Suprapubic skin (tissue), 4 donors: ENCODE measurements at places on chromosomes 4 and X.

DNA sequence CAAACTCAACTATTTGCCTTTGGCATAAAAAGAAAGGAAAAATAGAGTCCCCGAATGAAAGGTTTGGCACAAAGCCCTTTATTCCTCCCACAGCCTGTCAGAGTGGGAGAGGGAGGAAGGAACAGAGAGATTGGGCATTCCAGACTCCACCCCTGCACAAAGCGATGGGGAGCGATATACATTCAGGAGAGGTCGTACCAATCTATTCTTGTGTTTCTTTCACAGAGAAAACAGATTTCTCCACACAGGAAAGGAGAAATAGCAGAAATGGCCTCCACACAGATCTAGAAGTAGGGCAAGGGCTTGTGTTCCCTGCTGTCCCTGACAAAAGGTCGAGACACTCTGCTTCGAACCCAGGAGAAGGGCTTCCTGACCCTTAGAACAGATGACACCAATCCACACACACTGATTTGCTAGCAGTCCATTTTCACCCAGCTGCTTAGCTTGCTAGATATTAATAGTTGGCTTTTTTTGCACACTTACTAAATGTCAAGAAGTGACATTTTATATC lies 197.4 kb downstream of the MAML3 start:
- no peak overlapping the region for H3K4me3 ChIP-seq
- H3K4me1 ChIP-seq: peaks cover 21% of the 10 kb centered on the region
- no peak overlapping the region for H3K27ac ChIP-seq
- no peak for DNase-seq

DNA sequence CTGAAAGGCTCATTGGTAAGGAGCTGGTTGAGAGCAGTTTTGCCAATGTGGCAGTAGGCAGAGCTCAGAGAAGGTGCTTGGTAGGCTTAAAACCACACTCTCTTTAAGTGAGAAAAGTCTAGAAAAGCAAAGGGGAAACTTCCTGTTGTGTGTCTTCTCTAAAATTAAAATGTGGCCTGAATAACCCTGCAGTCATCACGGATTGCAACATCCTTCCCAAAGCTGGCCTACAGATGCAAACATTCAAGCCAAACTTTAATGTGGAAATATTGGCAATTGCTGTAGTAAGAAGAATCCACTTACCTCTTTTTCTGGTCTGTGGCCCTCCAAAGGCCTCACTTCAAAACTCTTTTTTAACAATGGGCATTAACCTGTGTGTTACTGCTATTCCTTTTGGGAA lies 348.5 kb downstream of the OPHN1 start:
- no peak overlapping the region for H3K27ac ChIP-seq
- H3K36me3 ChIP-seq: no peaks in the 10 kb centered on the region
- H3K4me3 ChIP-seq: no peak overlapping the region
- no peaks in the 10 kb centered on the region for H3K27me3 ChIP-seq

DNA sequence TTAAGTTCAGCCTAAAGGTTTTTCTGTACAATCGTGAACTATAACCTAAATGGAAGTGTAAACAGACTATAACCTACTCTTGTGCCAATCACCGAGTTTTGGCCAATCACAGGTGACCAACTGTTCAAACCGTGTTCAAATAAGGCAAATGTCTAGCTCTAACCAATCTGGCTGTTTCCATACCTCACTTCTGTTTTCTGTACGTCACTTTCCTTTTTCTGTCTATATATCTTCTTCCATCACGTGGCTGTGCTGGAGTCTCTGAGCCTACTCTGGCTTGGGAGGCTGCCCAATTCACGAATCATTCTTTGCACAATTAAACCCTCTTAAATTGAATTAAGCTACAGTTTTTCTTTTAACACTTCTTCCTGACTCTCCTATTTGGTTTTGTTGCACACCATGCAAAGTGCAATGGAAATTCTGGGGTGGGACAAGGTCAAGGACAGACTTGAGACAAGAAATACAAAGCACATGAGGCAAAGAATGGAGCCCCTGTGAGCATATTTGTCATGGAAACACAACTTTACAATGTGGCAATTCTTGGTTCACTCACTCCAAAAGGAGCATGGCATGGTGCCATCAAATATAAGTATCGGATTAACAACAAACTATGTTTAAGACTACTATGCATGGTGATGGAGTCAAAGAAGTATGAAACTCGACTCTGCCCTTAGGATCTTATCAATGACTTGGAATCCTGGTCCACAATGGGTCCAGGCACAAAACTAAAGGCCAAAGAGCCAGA lies 115.7 kb upstream of the FAM9B start:
- no peaks in the 10 kb centered on the region for H3K27me3 ChIP-seq
- no peak for DNase-seq
- H3K4me3 ChIP-seq: no peak overlapping the region

- no peak for DNase-seq
- no peak overlapping the region for H3K4me3 ChIP-seq
- H3K27ac ChIP-seq: no peak overlapping the region
- H3K4me1 ChIP-seq: no peaks in the 10 kb centered on the region
Measured at GRCh38 chrX:77820091-77820727, 34.2 kb upstream of the ATRX start.

DNA sequence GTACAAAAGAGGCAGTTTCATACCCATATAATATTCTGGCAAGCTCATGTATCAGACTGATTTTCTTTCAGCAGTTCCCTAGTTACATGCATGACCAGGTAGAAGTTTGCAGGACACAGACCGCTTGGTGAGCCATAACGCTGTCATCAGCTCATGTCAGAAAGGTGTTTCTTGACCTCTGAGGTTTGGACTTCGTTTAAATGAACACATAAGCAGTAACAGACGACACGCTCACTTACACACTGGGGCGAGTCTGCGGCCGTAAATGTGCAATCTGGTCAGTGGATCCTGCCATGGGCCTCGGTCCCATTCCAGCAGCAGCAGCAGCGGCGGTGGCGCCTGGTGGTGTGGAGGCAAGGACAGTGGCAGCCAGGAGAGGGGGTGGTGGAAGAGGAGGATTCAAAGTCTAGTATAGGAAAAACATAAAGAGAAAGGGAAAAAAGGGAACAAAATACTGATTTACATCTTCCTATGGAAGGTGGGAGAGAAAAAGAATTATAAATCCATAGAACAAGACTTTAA lies 111.9 kb upstream of the CBR4 start:
- no peaks in the 10 kb centered on the region for H3K4me1 ChIP-seq
- no peak for DNase-seq
- no peak overlapping the region for H3K27ac ChIP-seq
- no peak overlapping the region for H3K4me3 ChIP-seq

DNA sequence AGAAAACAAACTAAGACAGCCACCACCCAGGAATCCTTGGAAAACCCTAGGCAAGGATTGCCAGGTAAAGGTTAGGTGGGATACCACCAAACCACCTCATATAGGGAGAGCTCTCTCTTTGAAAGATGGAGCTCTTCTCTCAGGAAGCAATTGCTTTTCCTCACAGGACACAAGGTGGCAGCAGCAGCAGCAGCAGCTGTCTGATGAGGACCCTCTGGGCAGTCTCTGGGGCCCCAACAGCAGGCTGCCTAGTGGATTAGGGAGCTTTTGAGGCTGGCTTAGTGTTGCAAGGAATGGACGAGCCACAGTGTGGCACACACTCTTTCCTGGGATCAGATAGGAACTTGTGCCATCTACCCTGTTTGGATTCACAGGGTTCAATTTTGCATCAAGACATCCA lies 41.4 kb upstream of the CHRDL1 start:
- H3K27me3 ChIP-seq: no peaks in the 10 kb centered on the region
- no peaks in the 10 kb centered on the region for H3K36me3 ChIP-seq
- H3K27ac ChIP-seq: no peak overlapping the region

DNA sequence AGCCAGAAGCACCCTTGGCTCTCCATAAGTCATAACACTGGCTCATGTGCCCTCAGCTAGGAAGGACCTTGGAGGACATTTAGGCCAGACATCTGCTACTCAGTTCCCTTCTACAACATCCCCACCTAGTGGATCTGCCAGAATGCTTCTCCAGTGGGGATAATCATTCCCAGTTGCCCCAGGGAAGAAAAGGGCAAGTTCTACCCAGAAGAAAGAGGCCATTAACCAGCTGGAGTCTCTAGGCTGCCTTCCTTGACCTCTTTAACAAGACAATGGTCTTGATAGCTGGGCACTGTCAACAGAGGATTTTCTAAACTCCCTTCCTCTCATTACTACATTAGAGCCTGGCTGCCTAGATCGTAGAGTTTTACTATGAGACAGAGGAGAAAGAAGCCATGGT lies 42.0 kb downstream of the LGI2 start:
- H3K4me3 ChIP-seq: no peak overlapping the region
- H3K4me1 ChIP-seq: no peaks in the 10 kb centered on the region
- H3K36me3 ChIP-seq: no peaks in the 10 kb centered on the region
- no peak for DNase-seq
- no peak overlapping the region for H3K27ac ChIP-seq

DNA sequence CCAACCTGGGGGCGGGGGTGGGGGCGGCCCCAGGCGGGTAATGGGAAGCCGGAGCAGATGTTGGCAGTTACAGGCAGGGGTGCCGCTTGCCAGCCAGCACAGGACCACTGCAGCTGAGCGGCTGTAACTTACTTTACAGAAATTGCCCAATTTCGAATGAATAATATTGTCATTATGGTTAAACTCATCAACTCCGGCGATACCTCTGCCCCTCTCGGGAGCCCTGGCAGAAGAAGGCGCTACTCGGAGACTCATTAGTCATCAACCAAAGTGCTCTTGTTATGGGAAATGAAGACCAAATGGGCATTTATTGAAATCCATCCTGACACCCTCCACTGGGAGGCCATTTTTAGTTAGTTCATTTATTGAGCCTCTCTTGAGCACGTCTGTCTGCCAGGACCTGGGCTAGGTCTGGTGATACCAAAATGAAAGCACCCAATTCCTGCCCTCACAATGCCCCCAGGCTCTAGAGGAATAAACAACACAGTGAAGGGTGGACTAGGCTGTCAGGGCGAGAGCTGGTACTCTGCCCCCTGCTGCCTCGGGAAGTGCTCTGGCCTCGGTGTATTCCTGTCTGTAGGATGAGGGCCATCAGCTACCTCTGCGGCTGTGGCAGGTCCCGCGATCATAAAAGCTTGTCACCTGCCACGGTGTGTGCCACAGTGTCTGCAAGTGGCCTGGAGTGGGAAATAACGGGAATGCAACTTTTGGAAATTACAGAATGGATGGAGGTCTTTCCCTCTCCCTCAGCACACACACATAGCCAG lies 159.1 kb upstream of the PSAPL1 start:
- no peak overlapping the region for H3K27ac ChIP-seq
- H3K36me3 ChIP-seq: no peaks in the 10 kb centered on the region

- no peak for DNase-seq
- H3K27me3 ChIP-seq: no peaks in the 10 kb centered on the region
- no peaks in the 10 kb centered on the region for H3K36me3 ChIP-seq
- H3K4me1 ChIP-seq: no peaks in the 10 kb centered on the region
- no peak overlapping the region for H3K4me3 ChIP-seq
Measured at GRCh38 chrX:49853661-49854060, 24.6 kb downstream of the PAGE4 start.

DNA sequence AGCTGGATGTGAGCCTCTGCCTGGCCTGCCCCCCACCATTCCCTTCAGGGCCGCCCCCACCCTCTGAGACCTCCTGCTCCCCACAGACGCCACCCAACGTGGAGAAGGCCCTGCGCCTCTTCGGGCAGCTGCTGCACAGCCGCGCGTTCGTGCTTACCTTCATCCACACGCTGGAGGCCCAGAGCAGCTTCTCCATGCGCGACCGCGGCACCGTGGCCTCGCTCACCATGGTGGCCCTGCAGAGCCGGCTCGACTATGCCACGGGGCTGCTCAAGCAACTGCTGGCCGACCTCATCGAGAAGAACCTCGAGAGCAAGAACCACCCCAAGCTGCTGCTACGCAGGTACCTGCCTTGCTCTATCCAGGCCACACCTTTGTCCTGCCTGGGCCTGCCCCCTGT lies 10.1 kb downstream of the PLXNA3 start:
- no peak for DNase-seq
- no peak overlapping the region for H3K27ac ChIP-seq
- H3K36me3 ChIP-seq: peaks cover 82% of the 10 kb centered on the region
- no peaks in the 10 kb centered on the region for H3K27me3 ChIP-seq
- H3K4me3 ChIP-seq: no peak overlapping the region

GRCh38 chr4:52628543-52628942 lies 30.6 kb downstream of the USP46 start:
- H3K36me3 ChIP-seq: peaks cover 10% of the 10 kb centered on the region
- H3K4me1 ChIP-seq: peaks cover 7% of the 10 kb centered on the region
- no peak for DNase-seq
- no peaks in the 10 kb centered on the region for H3K27me3 ChIP-seq
- no peak overlapping the region for H3K27ac ChIP-seq

DNA sequence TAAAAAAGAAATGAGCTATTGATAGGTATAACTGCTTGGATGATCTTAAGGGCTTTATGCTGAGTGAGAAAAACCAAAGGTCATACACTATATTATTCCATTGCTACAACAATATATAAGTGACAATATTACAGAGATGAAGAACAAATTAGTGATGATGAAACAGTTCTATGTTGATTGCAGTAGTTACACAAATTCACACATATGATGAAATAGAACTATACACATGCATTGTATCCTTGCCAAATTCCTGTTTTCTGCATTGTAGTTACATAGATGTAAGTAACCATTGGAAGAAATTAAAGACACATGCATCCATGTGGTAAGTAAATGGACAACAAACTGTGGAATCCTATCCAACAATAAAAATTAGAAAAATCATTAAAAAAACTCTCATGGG lies 76.5 kb downstream of the CENPC start:
- no peak overlapping the region for H3K27ac ChIP-seq
- DNase-seq: no peak

DNA sequence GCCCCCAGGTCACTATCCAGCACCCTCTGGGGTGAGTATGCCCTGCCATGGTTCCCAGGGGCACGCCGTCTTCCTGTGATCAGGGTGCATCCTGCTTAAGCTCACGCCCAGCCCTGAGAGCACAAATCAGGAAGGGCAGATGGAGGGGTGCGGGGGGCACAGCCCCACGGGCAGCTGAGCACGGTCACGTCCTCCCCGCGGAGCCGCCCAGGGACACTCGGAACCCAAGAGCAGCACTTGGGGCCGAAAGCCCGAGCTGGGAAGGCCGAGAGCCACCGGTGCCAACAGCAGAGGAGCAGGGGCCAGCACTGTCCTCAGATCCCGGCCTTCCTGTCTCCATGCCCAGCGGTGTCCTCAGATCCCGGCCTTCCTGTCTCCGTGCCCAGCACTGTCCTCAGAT lies 21.5 kb downstream of the NELFA start:
- peaks cover 87% of the 10 kb centered on the region for H3K36me3 ChIP-seq
- H3K4me1 ChIP-seq: peaks cover 6% of the 10 kb centered on the region
- H3K4me3 ChIP-seq: no peak overlapping the region

GRCh38 chrX:13064599-13065143 lies 20.3 kb upstream of the FAM9C start:
- H3K27ac ChIP-seq: no peak overlapping the region
- no peaks in the 10 kb centered on the region for H3K4me1 ChIP-seq
- no peak for DNase-seq
- no peaks in the 10 kb centered on the region for H3K27me3 ChIP-seq
- no peaks in the 10 kb centered on the region for H3K36me3 ChIP-seq
